SK-MEL-5 (cell line): ENCODE measurements at places on chromosomes 11 and 22.
A peak's percentile ranks its signal among the peaks of the same experiment; 100 is the strongest.

- peak; percentile 80 for DNase-seq
These were observed 109.3 kb downstream of the GGTLC2 start for GRCh38 chr22:22753526-22754267.

DNA sequence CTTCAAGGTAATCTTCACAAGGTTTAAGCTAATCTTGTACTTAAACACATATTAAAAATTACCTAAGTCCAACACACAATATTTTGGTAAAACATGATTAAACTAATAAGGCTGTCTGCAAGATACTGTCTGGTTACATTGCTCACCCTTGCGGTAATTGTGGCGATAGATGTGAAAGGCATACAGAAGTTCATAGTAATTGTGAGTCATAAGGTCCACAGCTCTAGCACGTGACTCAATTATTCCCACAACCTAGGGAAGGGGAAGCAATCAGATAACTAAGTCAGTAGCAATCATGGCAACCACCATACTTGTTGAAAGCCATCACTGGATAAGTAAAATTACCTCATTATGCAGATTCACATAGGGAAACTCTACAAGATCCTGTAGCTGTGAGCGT lies 30.5 kb upstream of the FNBP4 start:
- peak; percentile 30 for DNase-seq

GRCh38 chr11:105227363-105227762 lies 87.8 kb upstream of the CARD18 start:
- no peak for DNase-seq

- DNase-seq: no peak
These were observed 30.7 kb downstream of the LRFN4 start for GRCh38 chr11:66887526-66887925.

- peak; percentile 26 for DNase-seq
These were observed 15.1 kb upstream of the CABP7 start for GRCh38 chr22:29704528-29705285.

DNA sequence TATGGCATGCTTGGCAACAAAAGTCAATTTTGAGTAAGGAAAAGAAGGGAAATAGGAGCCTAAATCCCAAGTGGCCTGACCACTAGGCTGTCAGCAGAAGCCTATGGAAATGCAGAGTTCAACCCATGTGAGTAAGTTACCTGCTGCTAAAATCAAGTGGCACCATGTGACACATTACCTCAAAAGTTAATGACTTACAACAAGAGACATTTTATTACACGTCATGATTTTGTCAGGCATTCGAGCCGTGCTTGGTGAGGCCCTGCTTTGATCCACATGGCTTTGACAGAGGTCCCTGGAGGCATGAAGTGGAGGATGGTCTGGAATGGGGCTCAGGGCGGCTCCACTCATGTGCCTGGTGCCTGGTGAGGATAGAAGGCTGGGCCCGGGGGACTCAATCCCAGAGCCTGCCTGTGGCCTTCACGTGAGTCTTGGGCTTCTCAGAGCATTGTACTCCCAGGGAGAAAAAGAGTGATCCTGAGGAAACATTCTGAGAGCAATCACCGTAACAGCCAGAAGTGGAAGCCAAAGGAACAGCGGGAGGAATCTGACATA lies 339.1 kb upstream of the B3GAT1 start:
- no peak for DNase-seq

- DNase-seq: no peak
These were observed 624 bp upstream of the B4GALNT4 start for GRCh38 chr11:368414-369335.

- DNase-seq: no peak
These were observed 45.9 kb upstream of the CTSC start for GRCh38 chr11:88383447-88383846.

GRCh38 chr11:115872416-115872815 lies 368.2 kb upstream of the CADM1 start:
- no peak for DNase-seq

DNA sequence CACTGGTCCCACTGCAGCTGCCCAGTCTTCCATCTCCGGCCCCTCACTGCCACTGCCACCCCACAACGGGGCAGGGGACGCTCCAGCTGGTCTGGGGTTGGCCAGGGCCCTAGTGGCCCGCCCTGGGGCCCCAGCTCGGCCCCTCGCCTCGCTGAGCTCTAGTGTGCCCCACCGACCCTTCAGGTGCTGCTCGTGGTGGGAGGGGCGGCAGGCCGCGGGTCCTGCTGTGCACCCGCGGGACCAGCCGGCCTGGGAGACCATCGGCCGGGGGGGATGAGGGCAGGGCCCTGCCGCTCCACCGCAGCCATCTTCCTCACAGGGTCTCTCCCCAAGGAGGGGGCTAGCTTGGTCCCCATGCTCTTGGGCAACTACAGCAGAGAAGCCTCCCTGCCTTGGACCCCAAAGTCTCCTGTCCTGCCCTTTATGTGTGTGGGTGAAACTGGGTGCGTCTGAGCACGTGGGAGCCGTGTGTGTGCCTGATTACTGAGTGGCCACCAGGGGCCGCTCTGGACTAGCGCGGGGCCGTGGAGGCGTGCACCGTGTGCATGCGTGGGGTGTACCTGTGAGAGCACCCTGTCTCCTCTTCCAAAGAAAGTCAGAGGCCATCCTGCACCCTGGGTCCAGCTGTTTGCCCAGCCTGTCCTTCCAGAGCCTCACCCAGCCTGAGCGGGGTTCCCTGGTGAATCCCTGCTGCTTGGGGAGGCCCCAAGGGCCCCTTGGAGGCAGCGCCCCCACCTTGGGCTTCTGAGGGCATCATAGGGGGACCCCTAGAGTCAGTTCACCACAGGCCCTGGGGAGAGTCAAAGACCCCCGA lies 6.0 kb upstream of the ACR start:
- DNase-seq: peak; percentile 71

DNA sequence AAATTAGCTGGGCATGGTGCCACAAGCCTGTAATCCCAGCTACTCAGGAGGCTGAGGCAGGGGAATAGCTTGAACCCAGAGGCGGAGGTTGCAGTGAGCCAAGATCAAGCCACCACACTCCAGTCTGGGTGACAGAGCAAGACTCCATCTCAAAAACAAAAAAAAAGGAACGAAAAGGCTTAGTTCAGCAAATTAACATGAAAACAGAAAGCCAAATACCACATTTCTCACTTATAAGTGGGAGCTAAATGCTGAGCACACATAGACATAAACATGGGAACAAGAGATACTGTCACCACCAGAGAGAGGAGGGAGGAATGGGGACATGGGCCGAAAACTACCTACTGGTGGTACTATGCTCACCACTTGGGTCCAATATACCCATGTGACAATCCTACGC lies 38.6 kb downstream of the SCGB1A1 start:
- DNase-seq: no peak
